NCI-H1930 (cell line): ENCODE measurements at places on chromosomes 5 and 9.

DNA sequence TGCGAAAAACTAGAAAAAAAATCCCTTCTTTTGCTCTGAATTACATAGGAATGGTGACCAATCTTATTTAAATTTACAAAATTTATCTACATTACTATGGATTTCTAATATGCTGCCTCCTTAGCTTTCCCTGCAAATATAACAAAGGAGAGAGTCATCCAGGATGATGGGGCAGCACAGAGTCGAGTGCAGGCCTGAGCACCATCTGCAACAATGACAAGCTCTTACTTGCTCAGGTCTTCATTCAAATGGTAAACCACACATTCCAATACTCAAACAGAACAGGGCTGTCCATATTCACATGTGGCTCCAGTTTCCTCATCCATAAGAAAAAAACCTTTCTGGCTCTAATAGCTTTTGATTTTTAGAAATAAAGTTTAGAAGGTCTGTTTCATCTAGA lies 33.5 kb upstream of the ZNF354B start:
- no peak for DNase-seq

- no peak for DNase-seq
Observed at GRCh38 chr5:69432412-69433206, 17.7 kb downstream of the MARVELD2 start.

DNA sequence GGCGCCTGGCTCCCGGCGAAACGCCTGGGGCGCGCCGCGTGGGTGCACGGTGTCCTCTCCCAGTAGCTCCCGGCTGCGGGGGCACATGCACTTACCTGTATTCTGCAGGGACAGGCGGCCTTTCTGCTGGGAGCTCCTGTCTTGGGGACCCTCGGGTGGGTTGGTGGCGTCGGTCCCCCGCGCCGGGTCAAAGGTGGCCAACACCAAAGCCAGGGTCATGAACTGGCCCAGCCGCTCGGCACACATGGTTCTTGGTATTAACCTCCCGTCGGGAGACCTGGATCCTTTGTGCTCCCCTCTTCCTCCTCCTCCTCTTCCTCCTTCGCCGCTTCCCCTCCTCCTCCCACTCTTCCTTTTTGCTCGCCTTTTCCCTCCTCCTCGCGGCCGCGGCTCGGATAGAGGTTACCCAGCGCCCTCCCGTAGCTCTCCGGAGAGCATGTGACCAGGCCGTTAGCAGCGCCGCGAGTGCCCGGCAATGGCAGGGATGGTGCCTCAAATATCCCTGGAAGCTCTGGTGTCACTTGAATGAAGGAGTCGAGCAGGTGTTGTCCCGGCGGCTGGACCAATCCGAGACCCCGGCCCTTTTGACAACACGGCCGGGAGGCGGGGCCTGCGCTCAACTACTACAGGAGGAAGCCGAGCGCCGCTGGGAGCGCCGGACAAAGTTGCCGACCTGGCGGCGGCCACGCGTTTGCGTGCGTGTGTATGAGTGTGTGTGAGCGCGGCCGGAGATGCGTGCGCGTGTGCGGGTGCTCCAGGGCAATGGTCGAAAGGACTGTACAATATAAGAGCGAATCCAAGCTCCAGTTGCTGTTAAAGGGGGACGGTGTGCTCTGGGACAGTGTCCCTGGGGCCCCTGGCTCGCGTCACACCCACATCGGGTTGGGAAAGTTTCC lies at the start of gene STC2:
Gene STC2 (minus strand): TSS at position 467 of the 896 bp plus-strand sequence. CDS start 221 bp downstream, at position 246.
- peak; percentile 89 for DNase-seq

DNA sequence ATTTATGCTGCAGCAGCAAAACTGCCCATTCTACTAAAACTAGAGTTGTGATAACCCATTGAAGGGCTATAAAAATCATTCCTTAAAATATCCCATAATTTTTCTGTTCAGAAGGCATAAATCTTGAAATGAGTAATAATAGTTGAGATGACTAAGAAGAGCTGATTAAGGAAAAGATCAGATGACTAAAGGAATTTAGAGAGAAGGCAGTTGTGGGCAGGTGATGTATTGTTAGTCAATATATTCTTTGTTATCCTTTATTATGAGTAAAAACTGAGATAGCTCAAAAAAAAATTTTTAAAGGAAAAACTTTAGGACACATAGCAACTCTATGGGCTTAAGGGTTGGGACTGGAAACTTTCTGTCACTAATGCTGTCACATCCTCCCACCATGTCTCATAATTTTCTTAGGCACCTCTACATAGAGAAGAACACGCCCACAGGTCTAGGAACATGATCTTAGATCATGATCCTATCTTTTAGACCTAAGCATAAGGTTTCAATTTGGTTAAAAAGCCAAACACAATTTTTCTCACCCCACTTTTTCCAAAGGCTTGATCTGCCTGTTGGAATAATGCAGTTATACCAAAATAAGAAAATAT lies 597.5 kb upstream of the MEF2C start:
- DNase-seq = no peak

DNA sequence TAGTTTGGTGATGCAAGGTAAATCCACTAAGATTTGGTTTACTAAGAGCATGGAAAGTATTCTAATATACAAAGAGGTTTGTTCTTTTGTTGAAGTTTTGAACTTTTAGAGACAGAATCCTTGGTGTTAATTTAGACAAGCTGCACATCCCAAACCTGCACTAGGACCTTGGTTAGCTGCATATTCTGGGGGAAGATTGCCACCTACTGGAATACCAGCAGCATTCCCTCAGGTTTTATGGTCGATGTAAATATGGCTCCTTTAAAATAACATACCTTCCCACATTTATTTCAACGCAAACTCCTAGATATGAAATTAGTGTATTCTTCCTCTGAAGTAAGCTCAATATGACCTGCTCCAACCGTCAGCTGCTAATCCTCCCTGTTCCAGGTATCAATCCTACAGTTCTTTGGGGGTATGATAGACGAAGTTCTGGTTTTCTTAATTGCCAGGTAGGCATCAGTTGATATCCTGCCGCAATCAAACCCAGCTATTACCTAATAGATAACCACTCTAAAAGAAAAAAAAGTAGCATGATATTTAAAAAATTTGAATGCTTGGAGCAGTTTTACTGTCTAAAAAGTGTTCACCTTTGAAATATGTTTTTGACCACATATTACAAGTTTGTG lies 624.1 kb downstream of the ISL1 start:
- no peak for DNase-seq

DNA sequence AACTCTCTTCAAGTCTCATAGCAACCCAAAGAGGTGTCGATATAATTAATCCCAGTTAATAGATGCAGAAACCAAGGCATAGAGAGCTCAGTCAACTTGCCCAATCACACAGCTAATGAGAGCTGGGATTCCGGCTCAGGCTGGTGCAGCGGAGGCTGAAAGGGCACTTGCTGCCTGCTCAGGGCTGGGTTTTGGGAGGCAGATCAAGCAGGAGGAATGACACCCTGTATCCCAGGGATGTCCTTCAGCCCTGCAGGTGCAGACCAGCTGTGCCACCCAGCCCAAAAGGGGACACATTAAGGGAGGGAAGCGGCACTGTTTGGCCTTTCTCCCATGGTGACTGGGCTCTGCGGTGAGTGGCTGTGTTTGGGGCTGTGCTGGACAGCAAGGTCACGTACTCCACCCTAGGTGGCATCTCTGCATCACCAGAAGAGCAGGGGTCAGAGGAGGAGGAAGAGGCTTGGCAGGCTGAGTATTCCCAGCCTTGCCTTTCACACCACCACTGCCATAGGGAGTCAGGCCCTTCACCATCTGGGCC lies 124.1 kb downstream of the MVB12B start:
- DNase-seq = no peak

DNA sequence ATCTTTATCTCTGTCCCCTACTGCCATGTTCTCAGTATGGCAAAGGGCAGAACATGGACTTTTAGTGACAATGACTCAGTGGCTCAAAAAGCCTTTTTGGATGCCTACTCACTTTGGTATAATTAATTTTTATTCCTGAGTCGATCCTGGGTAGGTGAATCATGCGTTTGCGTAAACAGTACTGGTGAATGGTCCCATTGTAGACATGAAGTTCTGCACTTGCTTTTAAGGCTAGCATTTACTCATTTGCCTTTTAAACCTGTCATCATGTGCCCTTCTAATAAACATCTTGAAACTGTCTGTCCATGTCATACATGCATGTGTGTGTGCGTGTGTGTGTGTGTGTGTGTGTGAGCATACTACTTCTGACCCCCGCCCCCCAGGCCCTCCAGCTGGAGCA lies 223.0 kb downstream of the AUH start:
- no peak for DNase-seq

DNA sequence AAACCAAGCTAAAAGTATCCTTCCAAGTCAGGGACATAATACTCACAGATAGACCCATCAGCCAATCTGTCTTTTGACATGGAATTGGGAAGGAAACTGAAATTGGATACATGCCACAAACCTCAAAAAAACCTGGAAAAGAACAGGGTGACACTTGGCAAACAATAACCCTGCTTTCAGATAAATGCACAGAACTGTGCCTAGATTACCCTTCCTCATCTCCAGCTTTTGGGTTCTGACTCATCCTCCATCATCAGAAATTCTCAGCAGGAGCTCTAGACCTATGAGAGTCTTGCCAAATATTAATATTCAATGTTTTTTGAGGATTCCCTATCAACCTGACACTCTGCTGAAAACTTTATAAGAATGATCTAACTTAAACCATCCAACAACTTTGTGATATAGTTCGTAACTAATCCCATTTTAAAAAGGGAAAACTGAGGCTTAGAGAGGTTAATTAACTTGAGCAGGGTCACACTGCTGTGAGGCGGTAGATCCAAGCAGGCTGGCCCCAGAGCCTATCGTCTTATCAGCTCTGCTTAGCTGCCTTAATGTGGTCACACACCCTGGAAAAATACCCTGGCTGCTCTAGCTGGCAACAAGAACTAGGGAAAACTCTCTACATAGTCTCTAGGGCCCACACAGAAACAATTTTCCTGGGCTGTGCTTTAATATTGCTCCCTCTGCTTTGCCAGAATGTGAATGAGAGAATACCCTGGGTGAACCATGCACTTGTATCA lies 157.0 kb upstream of the TRPC7 start:
- no peak for DNase-seq

- DNase-seq = no peak
Observed at GRCh38 chr5:152551061-152551460, 146.0 kb upstream of the NMUR2 start.

DNA sequence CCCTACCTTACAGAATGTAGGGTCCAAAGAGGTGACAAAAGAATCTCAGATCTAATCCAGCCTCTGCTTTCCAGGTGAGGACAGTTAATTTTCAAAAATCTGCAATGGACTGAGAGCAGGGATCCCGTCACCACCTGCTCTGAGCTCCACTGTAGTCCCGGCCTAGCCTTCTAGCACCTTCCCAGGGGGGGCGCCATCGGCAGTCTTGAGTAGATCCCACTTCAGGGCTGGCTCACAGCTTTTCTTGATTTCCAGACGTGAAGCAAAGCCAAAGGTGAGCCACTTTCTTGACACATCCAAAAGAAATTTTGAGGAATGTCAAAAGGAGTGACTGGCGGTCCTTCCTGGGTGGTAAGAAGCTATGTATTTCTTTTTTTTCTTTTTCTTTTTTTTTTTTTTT lies 114.1 kb downstream of the SYK start:
- peak; percentile 8 for DNase-seq

DNA sequence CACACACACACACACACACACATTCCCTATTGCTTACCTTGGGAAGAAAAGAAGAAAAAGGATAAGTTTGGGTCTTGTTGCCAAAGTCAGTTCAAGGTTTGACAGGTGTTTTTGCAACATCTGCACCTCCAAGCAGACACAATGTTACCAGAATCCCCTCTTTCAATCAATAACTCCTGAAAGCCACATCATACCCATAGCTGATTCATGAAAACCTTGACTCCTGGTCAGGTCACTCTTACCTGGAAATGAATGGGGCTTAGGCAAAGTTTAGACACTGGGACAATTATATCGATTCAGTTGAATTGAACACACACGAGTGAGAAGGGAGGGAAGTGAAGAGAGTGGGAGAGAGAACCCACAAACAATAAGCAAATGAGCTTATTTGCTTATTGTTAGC lies 27.0 kb downstream of the IL9 start:
- DNase-seq = no peak

DNA sequence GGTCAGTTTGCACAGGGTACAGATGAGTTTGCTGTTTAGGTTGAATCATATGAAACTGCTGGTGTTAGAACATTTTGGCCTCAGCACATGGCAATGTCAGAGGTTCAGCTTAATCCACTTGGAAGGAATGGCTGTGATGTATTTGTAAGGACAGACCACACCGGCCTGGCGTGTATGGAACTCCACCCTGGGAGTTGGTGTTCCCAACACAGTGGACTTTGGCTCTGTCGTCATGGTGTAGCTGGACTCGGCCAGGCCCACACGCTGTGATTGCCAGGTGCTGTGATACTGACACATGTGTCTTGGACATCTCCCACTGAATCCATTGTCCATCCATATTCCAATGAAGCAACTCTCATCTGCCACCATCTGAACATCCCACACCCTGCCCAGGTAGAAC lies 90.3 kb downstream of the ZNF618 start:
- no peak for DNase-seq

GRCh38 chr5:53890490-53890889 lies 330.1 kb downstream of the NDUFS4 start:
- no peak for DNase-seq

- DNase-seq = no peak
Observed at GRCh38 chr5:136058039-136058971, 29.5 kb downstream of the TGFBI start.
